ENCODE measurements at places on chromosomes 2 and 18.

GRCh38 chr2:33291278-33292013 lies 185.0 kb upstream of the RASGRP3 start:
- no peak for DNase-seq

GRCh38 chr2:123958011-123958410 lies 67.1 kb upstream of the CNTNAP5 start:
- DNase-seq, result no peak

DNA sequence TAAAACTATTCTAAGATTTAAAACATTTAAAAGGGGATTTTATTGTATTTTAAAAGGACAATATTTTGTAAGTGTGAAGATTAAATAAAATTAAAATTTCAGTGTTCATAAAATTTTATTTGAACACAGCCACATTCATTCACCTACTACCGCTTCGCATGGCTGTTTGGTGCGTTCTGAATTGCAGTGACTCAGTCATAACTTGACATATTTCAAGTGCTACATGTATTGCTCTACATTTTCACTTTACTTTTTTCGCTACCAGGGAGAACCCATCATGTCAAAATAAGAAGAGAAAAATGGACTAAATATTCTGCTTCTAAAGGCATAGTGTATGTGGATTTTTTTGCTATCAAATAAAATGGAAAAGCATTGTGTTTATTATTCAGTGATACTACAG lies 8.7 kb downstream of the PTH2R start:
- no peak for DNase-seq

GRCh38 chr2:181678861-181679543 lies 1.3 kb downstream of the NEUROD1 start:
- DNase-seq, result no peak

GRCh38 chr2:102758439-102758838 lies 3.4 kb upstream of the TMEM182 start:
- DNase-seq, result no peak

DNA sequence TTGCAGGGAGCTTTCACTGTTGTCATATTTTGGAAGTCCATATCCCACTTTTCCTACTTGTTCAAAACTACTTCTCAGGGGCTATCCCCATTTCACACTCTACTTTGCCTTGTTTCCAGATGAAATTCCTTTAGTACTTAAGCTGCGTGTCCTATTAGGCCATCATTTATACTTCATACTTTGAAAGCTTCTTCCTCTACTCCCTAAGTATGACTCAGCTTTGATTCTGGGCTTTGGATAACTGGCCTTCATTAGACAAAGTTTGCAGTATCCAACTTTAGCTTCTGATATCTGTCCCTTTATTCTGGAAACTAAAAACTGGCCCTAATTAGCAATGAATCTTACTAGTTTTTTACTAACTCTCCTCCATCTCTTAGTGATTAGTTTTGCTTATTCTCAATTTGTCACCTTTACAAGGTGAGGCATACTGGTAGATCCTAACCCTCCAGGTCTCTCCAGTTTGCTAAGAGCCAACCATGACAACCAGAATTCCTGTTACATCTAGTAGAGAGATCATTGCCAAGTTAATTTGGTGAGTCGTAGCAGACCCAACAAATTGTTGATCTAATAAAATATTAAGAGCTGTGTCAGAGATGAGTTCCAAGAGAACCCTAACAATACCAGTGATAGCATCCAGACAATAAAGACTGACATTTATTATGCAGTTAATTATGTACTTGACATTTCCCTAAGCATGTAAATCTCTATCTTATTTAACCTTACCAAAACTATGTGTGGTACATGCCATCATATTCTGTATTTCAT lies 31.2 kb upstream of the ITGAV start:
- no peak for DNase-seq

DNA sequence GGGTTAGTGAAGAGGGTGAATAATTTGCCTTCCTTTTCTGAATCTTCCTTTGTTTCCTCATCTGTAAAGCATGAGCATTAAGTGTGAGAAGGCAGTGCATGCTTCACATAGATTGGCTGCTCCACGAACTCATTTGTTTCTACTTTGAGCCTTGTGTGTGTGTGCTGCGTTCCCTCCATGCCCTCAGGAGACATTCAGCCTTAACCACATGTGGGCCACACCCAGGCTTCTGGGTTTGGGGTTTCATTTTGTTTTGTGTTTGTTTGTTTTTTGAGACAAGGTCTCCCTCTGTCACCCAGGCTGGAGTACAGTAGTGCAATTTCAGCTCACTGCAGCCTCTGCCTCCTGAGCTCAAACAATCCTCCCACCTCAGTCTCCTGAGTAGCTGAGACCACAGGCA lies 843.3 kb downstream of the GALR1 start:
- no peak for DNase-seq

DNA sequence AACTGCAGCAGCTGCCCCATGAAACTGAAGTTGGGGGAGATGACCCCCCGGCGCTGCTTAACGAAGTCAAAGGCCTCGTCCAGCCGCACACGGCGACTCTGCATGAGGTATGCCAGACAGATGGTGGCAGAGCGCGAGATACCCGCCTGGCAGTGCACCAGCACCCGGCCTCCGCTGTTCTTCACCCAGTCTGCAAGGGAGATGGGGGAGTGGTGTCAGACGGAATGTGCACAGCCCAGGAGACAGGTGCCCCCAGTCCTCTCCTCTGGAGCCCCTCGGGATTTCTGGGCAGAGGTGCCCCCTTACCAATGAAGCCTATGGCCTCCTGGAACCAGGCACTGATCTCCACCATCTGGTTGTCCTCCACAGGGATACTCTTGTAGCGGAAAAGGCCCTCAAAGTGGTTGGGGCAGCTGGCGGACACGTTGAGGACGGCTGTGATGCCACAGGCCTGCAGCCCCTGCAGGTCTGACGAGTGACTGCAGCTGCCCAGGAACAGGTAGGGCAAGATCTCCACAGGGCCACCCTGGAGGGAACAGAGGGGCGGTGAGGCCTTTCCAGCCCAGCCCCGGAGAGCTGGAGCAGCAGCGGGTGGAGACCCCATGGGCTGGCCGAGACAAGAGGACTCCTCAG lies 1.3 kb downstream of the DUSP2 start:
- DNase-seq, result no peak

DNA sequence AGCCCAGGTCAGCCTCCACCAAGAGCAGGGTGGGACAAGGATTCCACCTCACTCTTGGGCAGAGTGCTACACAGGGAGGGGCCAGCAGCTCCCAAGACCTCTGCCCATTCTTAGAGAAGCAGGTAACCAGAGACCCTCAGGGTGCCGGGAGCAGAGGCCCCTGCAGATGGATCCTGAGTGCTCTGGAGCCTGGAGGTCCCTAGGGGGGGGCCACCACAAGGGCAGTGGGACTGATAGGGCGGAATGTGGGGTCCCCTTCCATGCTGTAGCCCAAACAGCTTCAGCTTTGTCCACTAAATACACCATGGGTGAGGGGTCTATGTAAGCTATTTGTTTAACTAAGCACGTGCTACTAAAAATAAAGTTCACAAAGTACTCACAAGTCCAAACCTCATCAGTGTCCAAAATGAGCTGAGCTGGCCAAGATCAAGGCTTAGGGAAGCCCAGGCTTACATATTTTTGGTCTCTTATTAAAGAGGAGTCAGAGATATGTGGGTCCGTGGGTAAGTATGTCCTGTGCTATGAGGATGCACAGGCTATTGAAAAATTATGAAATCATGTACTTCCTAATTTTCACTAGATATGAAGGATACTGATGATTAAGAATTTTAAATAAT lies 21.5 kb upstream of the GPC1 start:
- DNase-seq, result no peak

- no peak for DNase-seq
Measured at GRCh38 chr2:29587402-29588190, 333.8 kb downstream of the ALK start.

GRCh38 chr2:23128684-23129292 lies 256.2 kb upstream of the KLHL29 start:
- DNase-seq, result no peak

- DNase-seq, result no peak
Measured at GRCh38 chr2:174080672-174081121, 115.5 kb upstream of the SP3 start.

GRCh38 chr18:78892721-78893120 lies 86.9 kb upstream of the SALL3 start:
- DNase-seq, result no peak

GRCh38 chr2:44098891-44099290 lies 69.8 kb upstream of the PPM1B start:
- no peak for DNase-seq

DNA sequence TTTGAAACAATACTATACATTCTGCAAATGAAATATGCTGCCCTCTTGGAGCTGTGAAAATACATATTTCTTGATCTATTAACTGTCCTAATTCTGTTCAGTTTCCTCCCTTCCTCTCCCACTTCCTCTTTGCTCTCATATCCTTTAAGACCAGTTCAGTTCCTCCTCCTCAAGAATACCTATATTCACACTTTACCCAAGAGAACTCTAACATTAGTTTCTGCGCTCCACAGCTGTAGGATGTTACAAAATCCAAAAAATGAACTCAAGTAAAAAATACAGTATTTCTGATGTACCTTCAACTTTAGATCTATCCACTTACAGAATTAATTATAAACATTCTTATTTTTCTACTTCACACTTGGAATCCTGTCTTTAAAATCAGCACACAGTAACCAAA lies 5.4 kb downstream of the ITSN2 start:
- no peak for DNase-seq

All from heart left ventricle (tissue), 16 donors.